H4 (cell line): ENCODE measurements at places on chromosomes 4 and X. TPM values are rescaled to one million over a fixed set of nuclear protein-coding genes. Genes with fewer than 3 reads are reported as not detected.

- no peak for DNase-seq
Observed at GRCh38 chr4:147236806-147237205, 244.1 kb upstream of the EDNRA start.

DNA sequence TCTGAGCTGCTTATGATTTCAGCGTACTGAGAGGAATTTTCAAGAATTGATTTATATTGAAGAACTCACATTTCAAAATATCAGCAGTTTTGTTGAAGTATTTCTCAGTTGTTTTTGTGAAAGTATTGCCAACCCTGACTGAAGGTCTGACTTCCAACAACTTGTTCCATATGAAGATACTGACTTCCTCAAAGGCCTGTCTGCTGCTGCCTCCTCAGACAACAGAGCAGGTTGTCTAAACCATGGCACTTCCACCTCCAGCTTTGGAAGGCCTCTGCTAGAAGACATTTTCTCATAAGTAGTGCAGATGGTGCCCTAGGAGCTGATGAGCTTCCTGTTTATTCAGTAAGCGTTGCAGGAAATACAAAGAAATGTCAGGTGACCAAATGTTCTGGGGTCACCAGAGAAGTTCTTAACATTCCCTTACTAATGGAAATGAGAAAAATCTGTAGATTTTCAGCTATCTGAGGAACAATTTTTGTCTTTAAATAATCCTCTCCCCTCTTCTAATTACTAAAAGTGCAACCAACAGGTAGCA is 28.8 kb downstream of the FGF2 start:
- DNase-seq, result no peak

DNA sequence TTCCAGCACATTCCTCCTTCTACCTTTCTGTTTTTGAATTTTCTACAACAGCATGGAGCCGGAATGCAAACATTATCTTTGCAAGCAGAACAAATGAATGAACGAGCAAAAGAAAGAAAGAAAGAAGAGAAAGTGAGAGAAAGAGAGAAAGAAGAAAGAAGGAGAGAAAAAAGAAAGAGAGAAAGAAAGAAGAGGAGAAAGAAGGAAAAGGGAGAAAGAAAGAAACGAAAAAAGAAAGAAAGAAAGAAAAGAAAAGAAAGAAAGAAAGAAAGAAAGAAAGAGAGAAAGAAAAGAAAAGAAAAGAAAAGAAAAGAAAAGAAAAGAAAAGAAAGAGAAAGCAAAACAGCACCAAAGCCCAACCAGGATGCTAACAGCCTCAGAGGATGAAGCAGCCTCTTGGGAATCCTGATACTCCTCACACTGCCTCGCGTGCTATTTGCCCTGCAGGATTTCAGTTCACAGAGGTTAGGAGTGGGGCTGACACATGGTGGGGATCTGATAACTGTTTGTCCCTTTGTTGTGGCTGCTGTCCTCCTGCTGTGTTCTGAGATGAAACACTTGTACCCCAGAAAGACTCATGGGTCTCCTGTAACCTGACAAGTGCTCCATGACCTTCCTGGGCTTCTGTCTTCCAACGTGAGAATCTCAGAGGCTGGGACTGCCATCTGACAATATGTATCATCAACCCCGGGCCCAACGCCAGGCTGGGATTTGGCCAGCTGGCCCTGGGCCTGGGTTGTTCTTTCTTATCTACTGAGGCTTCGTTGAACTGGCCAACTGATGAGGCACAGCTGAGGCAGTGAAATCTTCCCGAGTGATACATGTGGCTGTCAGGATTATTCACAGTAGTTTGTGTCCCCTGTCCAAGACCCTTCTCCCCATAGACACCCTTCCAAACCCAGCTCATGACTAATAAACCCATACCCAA is 61.0 kb downstream of the SEPSECS start:
- DNase-seq, result no peak

- peak; percentile 36 for DNase-seq
Observed at GRCh38 chr4:174681723-174682300, 147.2 kb downstream of the GLRA3 start.

- no peak for DNase-seq
Observed at GRCh38 chr4:138686106-138686835, 329.3 kb upstream of the NOCT start.

DNA sequence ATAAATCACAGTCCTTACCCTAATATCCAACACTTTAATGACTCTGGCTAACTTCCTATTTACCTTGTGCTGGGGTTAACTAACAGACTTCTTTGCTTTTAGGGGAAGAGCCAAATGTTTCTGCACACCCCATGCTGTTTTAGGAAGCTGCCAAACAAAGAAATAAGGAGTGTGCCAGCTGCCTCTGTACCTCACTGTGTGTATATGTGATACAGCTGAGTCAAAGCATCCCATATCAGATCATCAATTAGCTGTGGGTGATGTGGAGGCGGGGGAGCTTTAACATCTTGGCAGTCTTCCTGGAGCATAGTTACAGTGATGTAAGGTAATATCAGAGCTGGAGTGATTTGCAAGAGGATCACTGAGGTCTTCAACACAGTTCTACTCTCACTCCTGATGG is 95.4 kb downstream of the COL25A1 start:
- peak; percentile 68 for DNase-seq

DNA sequence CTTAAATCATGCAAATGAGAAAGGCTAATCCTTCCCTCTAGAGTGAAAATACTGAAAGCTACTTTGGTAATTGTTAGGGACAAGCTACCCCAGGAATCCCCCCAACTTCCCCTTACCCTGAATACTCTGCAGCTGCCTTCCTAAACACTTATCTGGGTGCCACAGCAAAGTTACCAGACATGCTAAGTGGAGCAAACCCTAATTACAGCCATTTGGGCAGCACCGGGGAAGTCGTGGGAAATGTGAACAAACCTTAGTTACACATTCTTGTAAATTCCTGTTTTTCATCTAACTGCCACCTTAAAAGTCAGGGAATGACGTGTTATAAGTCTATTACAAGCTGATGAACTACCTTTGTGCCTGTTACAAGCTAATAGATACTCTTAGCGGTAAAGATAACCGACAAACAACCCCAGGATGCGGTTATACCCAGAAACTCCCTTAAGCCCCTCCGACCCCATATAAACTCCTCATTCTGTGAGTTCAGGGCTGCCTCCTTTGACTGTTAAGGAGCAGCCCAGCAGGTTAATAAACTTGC is 66.0 kb upstream of the PLAC8 start:
- DNase-seq, result no peak

GRCh38 chr4:144754562-144755410 is 108.8 kb downstream of the HHIP start:
- DNase-seq, result peak; percentile 25

- no peak for DNase-seq
Observed at GRCh38 chrX:110863883-110864282, 68.3 kb upstream of the CHRDL1 start.

DNA sequence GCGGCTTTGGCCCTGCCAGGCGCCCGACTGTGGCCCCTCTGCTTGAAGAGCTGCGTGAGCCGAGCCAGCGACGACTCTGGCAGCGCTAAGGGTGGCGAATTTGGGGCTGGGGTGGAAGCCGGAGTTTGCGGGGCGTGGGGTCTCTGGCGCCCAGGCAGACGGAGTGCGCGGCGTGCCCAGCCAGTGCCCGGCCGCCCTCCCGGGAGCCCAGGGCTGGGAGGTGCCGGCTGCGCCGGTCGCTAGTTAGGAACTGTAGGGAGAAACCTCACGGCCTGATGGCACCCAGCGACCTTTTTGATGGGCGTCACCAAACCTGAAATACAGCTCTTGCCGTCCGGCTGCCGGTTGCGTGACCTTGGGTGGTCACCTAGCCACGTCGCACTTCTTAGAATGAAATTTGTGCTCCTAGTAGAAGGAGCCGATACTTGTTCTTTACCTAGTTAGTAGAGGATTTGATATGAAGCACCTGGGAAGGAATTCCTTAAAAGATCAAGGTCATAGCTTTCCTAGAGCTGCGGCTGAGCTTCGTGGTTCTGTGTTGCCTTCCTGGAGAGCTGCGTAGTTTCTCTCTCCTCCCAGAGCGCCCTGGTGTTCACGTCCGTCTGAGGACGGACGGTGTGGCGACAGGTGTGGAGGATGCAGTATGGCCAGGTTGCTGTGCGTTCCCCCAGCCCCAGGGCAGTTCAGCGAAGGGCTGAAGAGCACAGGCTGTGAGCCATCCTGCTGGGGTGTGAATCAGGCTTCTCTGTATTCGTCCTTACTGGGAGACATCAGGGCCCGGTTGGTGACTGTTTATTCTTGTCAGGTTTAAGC is 680 bp downstream of the MAEA start:
- no peak for DNase-seq

- DNase-seq, result no peak
Observed at GRCh38 chr4:145796346-145796745, 116.4 kb downstream of the C4orf51 start.

The DMRTC1 gene
- total RNA-seq, result not detected in 2 replicates

The PALLD gene
- 82.3 and 92.1 TPM in 2 replicates for total RNA-seq

The ZAR1 gene
- total RNA-seq, result not detected in 2 replicates

The NXF2 gene
- 0.15 TPM in 1 of 2 replicates, not detected in the other for total RNA-seq

The NEIL3 gene
- total RNA-seq, result 21.1 and 23.8 TPM in 2 replicates
